ENCODE measurements at places on chromosomes 2 and 18.

DNA sequence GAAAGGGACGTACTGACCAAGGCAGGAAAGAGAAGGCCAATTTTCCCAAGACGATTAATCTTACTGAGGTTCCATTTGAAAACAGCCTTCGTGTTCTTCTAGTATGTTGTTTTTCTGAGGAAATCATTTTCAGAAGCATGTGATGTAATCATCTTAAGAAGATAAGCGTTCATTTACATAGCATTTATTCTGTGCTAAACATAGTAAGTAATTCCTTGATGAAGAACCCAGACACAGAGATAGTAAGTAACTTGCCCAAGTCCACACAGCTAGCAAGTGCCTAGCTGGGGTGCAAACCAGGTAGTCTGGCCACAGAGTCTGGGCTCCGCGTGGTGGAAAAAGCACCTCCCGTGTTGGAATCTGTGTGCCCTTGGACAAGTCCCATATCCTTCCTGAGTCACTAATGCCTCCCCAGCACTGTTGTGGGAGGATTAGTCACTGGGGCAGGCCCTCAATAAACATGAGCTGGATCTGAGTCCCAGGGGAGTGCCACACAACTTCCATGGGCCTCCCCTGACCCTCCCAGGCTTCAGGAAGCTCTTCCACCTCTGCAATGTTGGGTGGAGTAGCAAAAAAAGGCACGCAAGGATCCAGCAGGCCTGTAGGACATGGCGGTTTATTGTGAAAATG is 26.9 kb upstream of the ASAP2 start:
- DNase-seq, result peak; percentile 92

- DNase-seq, result peak; percentile 9
These were observed 164.0 kb upstream of the REG3G start for GRCh38 chr2:78861546-78861945.

DNA sequence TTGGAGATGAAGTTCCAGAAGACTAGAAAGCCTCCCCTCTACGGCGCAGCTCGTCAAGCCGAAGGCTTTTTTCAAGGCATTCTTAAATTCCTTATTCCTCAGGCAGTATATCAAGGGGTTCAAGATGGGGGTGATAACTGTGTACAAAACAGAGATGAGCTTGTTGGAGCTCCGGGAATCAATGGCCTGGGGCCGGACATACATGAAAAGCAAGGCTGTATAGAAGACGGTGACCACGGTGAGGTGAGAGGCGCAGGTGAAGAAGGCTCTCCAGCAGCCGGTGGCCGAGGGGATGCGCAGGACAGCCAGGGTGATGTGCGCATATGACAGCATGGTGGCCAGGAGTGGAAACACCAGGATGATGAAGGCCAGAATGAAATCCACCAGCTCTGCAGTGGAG is 8.2 kb downstream of the OR6B3 start:
- no peak for DNase-seq

- peak; percentile 27 for DNase-seq
These were observed 47.6 kb downstream of the LIPG start for GRCh38 chr18:49609256-49610021.

- no peak for DNase-seq
These were observed 148.6 kb upstream of the PKDCC start for GRCh38 chr2:41899189-41899588.
